ENCODE measurements at places on chromosomes 6 and 20.
A peak's percentile ranks its signal among the peaks of the same experiment; 100 is the strongest.

- DNase-seq: no peak
Measured at GRCh38 chr6:1820165-1820564, 210.4 kb downstream of the FOXC1 start.

DNA sequence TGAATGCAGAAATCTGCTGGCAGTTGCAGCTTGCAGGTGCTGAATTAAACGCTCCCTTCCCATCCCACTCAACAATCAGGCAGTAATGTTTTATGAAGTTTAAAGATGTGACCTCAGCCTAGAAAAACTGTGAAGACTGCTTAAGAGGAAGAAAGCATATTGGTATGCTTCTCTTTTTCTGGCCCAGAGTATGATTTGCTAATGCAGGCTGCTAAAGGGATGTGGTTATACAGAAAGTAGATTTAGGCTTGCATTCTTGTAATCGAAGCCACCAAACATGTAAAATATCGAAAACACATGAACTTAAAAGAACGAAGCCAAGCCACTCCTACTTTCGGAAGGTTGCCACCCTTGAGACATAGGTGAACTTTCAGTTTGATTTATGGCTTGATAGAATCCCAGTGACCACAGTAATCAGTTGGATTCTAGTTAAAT lies 40.7 kb downstream of the MAP3K5 start:
- DNase-seq: peak; percentile 75

GRCh38 chr6:56897789-56898529 lies 56.9 kb upstream of the BEND6 start:
- DNase-seq: no peak

DNA sequence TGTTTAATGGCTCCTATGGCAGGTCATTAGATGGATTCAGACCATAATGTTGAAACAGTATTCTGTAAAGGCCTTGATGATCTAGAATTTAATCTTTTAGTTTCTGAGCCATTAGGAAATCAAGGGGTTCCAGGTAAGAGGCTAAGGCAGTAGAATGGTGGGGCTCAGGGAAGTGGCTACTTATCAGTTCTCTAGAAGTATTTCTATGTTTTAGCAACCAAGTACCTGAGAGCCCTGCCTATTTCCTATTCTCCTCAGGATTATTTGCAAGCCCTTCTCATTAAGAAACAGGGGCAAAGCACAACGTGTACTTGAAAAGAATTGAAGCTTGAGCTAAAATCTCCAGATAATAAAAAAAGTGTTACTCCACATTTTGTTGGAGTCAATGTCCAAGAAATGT lies 646.5 kb downstream of the RNF144B start:
- DNase-seq: no peak

GRCh38 chr20:61120595-61121515 lies 131.2 kb upstream of the CDH4 start:
- no peak for DNase-seq

Measured in osteoblast (primary cell).